ENCODE measurements at places on chromosomes 3 and 15.

- DNase-seq = no peak
Observed at GRCh38 chr15:61639491-61639890, 410.4 kb upstream of the RORA start.

GRCh38 chr3:122760453-122761271, 33.0 kb downstream of the HSPBAP1 start:
- no peak for DNase-seq

GRCh38 chr3:153688301-153689120, 432.7 kb upstream of the ARHGEF26 start:
- no peak for DNase-seq

GRCh38 chr15:94083467-94084052, 147.8 kb upstream of the MCTP2 start:
- no peak for DNase-seq

- no peak for DNase-seq
Observed at GRCh38 chr3:188320757-188321156, 166.8 kb downstream of the LPP start.

GRCh38 chr15:89442671-89443307, 53.6 kb downstream of the RHCG start:
- no peak for DNase-seq

- no peak for DNase-seq
Observed at GRCh38 chr3:108985844-108986243, 32.2 kb upstream of the GUCA1C start.

All from stimulated activated CD4-positive, alpha-beta T cell treated with anti-CD3 and anti-CD28 coated beads, Interleukin-4, amount 100 ng/mL, for 4 hours (primary cell).